Suppressor macrophage (primary cell): ENCODE measurements at places on chromosomes 3 and 15.
A peak's percentile ranks its signal among the peaks of the same experiment; 100 is the strongest.

DNA sequence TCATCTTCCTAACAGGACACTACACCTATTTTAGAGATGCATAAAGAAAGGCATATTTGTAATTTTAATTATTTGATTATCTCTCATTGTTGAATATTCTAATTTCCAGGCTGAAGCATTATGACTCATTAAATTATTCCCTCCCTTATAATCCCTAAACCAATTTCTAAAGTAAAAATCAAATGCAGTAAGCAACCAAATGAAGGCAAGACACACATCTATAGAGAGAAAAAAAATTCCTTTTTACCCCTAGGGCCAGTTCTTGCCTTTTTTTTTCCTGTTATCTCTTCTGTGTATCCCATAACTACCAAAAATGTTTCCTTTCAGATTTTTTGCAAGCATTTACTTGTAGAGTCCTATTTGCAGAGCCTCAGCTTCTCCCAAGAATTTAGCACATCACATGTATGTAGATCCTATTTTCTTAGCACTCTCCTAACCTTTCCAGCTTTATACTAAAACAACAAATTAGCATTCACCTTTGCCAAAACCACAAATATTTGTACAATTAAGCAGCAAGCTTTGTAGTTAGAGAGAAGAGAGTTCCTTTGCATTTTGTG, 177.9 kb downstream of the SATB1 start:
- DNase-seq: no peak

DNA sequence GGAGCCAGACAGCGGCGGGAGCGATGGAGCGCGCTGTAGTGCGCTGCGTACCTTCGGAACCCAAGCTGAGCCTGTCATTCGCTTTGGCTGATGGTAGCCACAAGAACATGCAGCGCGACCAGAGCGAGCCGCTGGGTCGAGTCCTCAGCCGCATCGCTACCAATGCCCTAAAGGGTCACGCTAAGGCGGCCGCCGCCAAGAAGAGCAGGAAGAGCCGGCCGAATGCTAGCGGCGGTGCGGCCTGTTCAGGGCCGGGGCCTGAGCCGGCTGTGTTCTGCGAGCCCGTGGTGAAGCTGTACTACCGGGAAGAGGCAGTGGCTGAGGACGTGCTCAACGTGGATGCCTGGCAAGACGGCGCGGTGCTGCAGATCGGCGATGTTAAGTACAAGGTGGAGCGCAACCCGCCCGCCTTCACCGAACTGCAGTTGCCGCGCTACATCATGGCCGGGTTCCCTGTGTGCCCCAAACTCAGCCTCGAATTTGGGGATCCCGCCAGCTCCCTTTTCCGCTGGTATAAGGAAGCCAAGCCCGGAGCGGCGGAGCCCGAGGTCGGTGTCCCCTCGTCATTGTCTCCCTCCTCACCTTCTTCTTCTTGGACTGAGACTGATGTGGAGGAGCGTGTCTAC, 498 bp downstream of the PDE12 start:
- peak; percentile 38 for DNase-seq

DNA sequence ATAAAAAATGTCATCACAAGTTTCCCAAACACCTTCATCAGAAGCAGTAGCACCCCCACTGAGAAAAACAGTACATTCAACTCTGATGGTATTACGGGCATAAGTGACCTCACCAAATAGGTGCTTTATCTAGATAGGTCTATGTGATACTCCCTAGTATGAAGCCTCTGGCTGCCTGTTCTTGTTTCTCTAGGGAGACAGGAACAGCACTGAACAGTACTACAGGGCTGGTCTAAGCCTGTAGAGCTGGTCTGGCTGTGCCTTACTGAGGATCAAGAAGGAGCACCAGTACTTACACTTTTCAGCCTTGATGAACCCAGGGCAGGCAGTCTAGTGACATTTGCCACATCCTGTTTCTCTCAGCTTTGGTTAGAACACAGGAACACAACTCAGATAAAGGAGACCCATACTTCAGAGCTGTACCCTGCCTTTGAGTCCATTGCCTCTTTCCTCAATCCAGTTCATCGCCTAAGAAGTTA, 35.9 kb downstream of the OXNAD1 start:
- DNase-seq: no peak

- peak; percentile 77 for DNase-seq
These were observed 52.4 kb downstream of the ONECUT1 start for GRCh38 chr15:52737720-52738119.

GRCh38 chr3:70981231-70981880, 602.2 kb downstream of the FOXP1 start:
- DNase-seq: no peak

DNA sequence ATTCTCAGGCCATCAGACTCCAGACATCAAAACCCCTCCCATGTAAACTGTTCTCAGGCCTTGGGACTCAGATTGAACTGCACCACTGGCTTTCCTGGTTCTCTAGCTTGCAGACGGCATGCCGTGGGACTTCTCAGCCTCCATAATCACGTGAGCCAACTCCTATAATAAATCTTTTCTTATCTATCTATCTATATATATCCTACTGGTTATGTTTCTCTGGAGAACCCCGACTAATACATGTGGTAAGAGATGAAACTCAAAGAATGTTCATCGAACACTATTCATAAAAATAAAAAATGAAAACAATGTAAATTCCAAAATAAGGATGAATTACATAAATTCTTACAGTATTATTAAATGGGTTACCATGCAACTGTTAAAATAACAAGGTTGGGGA, 84.5 kb upstream of the NTRK3 start:
- DNase-seq: no peak

GRCh38 chr15:51536965-51537574, 85.5 kb downstream of the DMXL2 start:
- DNase-seq: peak; percentile 49

DNA sequence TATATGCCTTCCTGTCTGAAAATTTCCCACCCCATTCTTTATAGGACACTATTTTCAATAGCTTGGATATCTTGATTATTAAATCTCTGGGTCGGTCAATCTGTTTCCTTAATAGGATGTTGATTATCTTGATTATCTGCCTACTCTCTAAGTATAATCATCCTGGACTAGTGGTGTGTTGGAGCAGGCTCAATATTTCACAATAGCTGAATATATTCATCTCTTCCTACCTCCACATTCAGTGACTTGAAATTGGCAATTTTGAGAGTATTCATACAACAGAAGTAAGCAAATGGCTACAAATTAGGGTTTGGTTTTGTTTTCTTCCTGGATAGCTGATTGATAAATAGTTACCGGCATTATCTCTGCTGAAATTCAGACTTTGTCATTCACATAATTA, 1162.6 kb downstream of the ROBO1 start:
- DNase-seq: no peak

DNA sequence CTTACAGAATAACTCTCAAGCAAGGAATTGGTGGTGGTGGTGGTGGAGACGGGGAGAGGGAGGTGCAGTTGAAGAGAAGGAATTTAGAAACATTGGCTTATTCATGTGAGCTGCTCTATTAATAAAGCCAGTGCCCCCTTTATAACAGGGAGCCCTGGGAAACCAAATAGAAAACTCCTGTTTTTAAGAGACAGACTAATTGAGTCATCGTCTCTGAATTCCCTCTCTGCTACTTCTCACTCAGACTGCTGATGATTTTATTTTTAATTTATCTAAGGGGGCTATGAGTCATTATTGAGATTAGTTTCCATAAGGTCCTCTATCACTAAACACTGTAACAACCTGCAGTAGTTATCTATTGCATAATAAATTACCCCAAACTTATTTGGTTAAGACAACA, 145.9 kb upstream of the GALNT15 start:
- DNase-seq: no peak

DNA sequence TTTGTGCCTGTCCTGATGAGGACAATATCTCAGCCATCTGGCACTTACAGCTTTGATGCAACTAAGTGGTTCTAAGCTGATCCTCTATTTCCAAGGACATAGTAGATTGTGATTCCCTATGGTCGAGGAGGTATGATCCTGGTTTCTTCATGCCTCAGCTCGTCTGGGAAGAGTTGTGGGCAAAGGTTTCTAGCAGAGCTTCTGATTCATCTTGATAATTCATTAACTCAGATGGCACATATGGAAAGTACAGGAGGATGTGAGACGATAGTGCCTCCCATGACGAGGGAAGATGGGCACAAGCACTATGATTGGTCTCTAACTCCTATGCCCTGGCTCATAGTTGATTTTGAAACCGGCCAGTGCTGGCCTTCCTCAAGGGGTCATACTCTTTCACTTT, 334.2 kb upstream of the SEMA6D start:
- DNase-seq: no peak

- no peak for DNase-seq
These were observed 88.1 kb downstream of the ADAMTS9 start for GRCh38 chr3:64599651-64600050.

DNA sequence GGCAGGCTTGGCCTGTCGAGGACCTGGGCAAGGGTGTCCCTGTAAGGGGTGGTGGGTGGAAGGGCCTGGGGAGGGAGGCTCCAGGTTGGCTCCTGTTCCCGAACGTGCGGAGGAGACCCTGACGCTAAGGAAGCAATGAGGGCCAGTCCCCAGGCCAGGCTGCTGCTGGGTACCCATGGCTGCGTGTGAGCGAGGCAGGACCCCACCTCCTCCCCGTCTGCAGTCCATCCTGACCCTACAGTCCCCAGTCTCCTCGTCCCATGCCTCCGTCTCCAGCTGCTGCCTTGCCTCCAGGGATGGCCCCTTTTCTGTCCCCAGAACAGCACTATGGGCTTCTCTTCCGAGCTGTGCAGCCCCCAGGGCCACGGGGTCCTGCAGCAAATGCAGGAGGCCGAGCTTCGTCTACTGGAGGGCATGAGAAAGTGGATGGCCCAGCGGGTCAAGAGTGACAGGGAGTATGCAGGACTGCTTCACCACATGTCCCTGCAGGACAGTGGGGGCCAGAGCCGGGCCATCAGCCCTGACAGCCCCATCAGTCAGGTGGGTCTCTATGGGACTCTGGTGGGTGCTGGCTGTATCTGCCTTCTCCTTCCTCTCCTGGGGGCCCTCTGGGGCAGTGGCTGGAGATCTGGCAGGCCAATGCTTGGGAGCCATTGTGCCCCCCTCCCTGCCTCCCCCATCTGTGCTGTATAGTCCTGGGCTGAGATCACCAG, 571 bp downstream of the FES start:
- no peak for DNase-seq

DNA sequence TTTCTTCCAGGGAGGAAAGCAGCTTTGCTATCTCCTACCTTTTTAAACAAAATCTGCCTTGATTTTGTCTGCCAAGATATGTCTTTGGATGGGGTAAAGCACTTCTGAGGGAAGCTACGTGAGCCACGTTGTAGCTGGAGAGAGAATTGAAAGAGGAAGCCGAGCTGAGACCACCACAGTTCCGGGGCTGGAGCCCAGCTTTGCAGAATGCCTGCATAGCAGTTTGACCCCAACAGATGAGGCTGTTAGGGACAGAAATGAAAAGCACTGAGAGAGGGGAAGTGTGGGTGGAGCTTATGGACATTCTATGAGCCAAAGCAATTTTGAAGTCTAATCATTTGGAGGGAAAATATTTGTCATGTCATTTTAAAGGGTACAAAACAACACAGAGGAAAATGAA, 45.4 kb downstream of the LIPC start:
- peak; percentile 40 for DNase-seq

DNA sequence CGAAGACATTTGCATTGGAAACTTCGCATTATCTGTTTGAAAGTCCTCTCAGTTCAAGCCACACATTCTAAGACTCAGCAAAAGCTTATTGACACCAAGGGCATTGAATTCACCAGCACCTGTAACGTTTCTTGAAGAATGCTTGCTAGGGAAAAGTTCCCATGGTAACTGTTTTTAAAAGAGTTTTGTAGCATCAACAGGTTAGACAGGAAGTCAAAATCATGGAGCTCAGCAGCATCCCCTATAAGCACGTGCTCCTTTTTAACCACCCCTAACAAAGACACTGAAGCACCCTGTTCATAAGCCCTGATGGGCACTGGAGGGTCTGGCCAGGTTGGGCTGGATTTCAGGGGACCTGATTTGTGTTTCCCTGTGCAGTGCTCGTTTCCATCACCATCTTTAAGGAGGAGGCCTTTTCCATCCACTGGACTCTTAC, 229.7 kb upstream of the BHLHE40 start:
- no peak for DNase-seq

DNA sequence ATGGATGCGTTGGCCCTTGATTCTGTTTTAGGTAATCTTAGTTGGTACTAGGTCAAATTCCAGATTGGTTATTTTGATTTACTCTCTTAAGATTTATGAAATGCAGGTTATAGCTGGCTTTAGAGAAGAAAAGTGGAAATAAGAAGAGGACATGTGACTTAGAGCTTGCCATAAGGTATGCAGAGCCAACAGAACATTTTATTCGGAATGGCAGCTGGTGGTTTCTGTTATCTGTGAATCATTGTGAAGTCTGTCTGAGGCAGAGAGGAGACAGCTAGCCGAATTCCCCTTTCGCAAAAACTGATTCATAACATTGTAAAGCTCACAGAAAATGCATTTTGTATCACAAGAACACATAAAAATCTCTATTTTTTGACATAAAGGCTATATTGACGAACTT, 82.1 kb downstream of the FILIP1L start:
- DNase-seq: no peak

- no peak for DNase-seq
These were observed 491.1 kb downstream of the ZNF385D start for GRCh38 chr3:21259896-21260295.

- DNase-seq: no peak
These were observed 235.9 kb downstream of the ARRDC4 start for GRCh38 chr15:98196371-98196770.

DNA sequence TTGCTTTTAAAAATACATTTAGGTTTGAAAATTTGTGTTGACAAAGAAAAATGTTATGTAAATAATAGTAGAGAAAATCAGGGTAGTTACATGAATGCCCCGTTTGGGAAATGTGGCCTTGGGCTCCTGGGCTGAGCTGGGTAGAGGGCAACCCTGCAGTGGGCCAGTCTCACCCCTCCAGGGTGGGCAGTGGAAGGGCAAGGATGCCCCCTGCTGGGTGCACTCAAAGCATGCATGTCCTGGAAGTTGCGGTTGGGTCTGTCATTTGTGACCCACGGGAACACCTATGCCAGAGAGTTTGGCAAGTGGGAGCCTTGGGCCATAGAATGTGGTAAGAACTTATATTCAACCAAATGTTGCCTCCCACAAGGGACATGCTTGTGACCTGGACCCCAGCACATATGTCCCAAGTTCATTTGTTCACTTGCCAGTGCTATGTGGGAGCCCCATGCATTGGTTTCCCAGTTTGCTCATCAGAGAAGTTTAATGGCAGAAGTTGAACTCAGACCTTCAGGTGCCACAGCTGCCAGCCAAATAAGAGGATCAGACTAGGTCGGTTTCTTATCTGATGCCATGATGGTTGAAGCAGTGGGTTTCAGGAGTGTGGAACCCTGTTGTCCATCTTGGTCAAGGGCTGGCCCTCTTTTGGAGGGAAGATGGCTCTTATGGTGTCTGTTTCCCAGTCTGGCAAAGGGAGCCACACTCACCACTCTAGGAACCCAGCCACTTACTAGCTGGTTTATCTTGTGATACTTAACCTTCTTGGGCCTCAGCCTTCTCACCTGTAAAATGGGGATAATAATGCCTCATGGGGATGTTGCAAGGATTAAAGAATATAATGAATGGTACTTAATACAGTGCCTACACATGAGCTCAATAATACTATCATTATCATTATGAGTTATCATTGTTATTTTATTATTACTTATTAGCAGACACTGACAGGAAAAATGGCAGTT, 2.5 kb upstream of the PLCB2 start:
- peak; percentile 86 for DNase-seq

GRCh38 chr3:101591071-101591470, 17.1 kb downstream of the PCNP start:
- DNase-seq: no peak
